ENCODE measurements at places on chromosomes 1 and 21.

- no peak for DNase-seq
These were observed 39.5 kb downstream of the BACH1 start for GRCh38 chr21:29338256-29338655.

- DNase-seq = no peak
These were observed 326.7 kb upstream of the RGS18 start for GRCh38 chr1:191831572-191831971.

GRCh38 chr1:5404412-5405203, 587.6 kb downstream of the NPHP4 start:
- no peak for DNase-seq

- DNase-seq = peak; percentile 96
These were observed 91.5 kb upstream of the IPO9 start for GRCh38 chr1:201737352-201738060.

DNA sequence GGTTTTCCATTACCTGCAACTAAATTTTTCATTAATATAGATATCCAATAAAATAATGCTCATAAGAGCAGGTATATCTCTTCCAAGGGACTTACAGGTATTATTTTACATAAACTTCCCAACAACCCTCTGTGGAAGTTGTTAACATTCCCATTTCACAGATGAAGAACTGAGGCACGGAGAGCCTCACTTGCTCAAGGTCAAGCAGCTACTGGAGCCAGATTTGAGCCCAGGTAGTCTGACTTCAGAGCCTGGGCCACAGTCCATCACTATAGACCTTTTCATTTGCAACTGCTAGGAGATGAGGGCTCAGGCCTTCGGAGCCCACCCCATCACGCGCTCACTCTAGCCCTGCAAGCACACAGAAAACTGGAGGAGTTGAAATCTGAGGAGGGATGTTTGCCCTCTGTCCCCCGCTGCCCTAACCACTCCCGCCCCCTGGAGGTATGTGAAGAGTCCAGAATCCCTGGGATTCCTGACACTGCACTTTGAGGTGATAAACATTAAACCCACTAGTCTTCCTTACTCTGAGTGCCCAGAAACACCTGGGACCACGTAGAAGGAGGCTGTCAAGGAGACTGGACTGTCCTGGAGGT, 11.7 kb upstream of the ALPL start:
- DNase-seq = no peak

DNA sequence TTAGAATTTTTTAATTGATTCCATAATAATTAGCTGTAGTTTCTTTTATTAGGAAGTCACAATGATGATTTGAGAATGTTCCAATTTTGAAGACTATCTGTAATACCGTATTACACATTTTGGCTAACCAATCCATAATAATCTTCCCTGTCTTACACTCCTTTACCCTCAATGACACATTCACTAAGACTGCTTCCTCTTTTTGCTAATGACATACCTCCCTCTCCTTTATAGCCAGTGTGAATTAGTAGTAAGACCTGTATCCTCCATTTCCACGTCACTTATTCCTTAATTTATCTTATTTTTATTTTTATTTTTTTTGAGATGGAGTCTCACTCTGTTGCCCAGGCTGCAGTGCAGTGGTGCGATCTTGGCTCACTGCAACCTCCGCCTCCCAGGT, 10.1 kb downstream of the KDM1A start:
- no peak for DNase-seq

DNA sequence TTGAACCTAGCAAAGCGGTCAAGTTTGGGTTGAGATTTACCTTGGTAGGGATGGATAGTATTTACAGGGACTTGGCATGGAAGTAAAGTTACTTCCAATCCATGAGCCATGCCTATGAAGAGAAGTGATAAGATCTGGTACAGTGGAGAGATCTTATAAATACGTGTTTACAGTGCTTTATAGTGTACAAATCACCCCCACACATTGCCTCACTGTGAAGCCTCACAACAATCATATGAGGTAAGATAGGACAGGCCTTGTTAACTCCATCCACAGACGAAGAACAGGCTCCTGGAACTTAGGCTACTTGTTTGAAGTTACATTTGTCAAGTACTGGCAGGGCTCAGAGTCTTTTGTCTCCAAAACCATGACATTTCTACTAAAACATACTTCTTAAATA, 159.8 kb downstream of the PLPPR4 start:
- DNase-seq = no peak

GRCh38 chr1:243312952-243313634, 57.3 kb downstream of the SDCCAG8 start:
- peak; percentile 22 for DNase-seq

- DNase-seq = no peak
These were observed 6.7 kb upstream of the SNAPIN start for GRCh38 chr1:153651771-153652170.

GRCh38 chr1:203492748-203493130, 1.2 kb upstream of the OPTC start:
- DNase-seq = no peak

DNA sequence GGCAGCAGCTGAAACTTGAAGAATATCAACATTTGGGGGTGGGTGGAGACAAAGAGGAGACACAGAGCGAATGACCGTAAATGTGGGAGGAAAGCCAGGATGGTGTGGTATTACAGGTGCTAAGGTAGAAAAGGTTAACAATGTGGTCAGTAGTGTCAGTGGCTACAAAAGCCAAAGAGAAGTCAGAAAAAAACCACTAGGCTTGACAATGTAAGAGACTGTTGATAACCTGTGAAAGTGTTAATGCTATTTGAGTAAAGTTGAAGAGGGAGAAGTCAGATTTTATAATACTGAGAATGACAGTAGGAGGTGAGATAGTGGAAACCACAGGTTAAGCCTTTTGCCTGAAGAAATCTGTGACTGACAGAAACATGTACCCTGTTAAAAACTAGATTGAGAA, 120.8 kb downstream of the CLEC20A start:
- no peak for DNase-seq

GRCh38 chr1:226092965-226093364, 30.4 kb downstream of the H3-3A start:
- no peak for DNase-seq

DNA sequence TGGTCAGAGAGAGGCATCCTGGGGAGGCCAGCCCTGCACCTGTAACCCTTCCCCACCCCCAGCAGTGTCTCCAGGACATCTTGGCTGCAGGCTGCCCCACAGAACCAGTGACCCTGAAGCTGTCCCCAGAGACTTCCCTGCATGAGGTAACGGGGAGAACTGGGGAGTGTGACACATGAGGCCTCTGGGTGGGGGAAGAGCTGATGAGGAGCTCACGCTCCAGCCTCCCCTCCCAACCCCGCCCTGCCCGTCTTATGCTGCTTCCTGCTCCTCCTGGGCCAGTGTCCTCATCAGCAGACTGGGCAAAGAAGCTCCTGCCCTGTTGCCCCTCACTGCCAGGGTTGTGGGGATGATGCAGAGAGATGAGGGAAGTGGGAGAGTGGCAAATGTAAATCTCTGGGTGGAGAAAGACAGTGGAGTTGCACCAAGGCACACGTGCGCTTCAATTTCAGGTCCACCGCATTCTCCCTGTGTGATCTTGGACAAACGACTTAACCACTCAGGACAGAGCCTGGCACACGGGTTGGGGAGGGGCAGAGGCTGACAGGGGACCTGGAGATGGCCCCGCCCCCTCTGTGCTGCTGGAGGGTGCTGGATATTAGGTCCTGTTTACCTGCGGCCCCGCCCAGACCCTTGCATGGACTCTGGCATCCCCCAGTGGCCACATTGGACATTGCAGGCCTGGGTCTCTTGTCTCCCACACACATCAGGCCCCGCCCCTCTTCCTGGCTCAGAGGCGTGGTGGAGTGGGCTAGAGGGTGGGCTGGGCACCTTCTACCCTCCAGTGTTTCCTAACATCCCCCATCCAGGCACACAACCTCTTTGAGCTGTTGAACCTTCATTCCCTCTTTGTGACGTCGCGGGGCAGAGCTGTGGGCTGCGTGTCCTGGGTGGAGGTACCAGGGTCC, 12.3 kb downstream of the CLCNKB start:
- peak; percentile 67 for DNase-seq

DNA sequence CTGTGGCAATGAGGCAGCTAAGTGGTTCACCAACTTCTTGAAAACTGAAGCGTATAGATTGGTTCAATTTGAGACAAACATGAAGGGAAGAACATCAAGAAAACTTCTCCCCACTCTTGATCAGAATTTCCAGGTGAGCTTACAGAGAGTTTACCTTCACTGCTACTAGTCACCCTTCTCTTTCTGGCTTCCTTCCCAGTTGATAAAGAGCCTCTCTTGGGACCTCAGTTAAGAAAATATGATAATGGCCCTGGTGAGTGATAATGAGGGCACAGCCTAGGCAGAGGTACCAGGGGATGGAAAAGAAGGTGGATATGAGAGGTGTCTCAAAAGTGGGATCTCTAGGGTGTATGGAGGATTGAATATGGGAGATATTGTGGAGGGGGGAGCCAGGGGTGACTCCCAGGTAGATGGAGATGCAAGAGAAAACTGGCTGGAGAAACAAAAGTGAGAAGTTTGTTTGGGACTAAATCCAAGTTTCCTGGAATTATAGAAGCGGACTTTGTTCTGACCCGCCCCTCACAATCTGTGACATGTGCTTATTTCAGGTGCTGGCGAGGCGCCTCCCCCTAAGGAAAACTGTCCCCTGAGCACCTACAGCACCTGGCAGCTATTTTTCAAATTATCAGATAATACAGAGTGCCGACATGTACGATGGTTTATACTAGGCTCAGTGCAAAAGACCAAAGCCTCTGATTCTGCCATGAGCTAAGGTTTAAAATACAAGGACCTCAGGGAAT, 13.7 kb downstream of the MTARC2 start:
- DNase-seq = no peak

DNA sequence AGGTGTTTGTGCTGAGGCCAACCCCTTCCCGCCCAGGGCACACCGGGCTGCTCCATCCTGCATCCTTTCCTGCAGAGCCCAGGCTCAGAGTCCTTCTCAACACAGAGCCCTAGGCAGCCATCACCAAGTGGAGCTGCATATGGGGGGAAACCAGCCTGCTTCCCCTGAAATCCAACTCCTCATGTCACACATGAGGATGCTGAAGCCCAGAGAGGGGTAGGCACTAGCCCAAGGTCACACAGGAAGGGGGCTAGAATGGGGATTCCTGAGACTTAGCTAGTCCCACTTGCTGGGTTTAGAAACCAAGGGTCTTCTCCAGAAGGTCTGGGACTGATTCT, 5.5 kb upstream of the TNFRSF1B start:
- DNase-seq = no peak

DNA sequence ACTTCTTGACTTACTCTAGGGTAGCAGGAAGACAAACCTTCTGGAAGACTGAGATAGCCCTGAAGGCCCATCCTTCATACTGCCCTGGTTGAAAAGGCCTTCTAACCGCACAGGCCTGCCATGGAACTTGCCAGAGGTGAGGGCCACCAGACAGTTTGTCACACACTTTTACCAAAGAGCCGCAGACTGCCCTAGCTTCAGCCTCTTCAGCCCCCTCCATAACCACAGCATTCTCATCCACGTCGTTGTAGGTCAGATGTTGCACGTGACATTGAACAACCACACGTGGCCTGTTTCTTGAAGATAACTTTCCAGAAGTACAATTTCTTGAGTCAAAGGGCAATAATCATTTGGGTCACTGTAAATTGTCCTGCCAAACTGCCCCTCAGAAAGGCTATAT, 18.9 kb downstream of the ZNF362 start:
- DNase-seq = no peak

GRCh38 chr1:156491151-156491949, 9.2 kb downstream of the MEF2D start:
- no peak for DNase-seq

DNA sequence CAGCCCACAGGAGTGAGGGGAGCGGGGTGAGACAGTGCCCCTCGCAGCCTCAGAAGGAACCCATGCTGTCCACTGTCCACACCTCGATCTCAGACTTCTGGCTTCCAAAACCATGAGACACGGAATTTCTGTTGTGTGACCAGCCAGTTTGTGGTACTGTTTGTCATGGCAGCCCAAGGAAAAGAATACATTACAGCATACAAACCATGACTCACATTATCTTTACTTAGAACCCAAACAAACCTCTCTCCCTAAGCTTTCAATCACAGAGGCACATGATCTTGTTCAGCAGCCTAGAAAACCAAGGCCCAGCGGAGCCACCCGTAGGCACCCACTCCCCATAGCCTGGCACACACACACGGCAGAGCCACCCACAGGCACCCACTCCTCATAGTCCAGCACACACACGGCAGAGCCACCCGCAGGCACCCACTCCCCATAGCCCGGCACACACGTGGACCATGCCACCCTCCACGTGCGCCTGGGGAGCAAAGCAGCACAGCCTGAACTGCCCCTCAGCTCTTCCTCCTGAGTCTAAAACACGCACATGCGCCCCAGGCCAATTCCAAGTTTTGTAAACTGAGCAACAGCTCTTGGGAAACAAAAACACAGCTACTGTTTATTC, 458 bp upstream of the KRTAP10-4 start:
- no peak for DNase-seq

DNA sequence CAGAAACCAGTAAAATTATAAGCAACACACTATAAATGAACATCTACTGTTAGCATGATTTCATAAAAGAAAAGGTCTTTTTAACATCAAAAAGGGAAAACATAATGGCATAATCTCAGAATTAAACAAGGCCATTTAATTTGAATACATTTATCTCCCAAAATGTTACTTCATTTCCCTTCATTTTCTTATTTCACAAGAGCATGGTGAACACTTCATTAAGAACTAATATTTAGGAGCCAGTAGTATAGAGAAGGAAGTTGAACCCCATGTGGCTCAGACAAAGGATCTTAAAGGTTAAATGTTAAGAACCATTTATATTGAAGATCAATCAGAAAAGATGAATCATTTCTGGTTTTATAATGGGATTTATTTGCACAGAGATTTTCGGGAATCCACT, 981.7 kb downstream of the TTLL7 start:
- DNase-seq = no peak

GRCh38 chr1:209742409-209743144, 13.3 kb upstream of the TRAF3IP3 start:
- DNase-seq = no peak

DNA sequence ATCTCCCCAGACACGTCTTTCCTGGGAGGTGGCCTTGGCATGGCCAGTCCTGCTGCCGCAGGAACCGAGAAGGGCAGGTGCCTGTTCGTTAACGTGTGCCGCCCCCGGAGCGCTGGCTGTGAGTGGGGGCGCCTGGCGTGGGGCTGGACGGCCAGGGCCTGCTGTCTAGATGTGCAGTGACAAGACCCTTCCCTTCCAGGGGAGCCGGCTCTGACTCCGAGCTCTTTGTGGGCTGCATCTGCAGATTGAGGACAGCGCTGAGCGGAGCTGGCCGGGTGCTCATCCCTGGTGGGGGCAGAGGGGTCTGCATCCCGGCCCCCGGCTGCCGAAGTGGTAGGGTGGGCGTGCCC, 13.0 kb downstream of the COL18A1 start:
- no peak for DNase-seq

- DNase-seq = no peak
These were observed 133.0 kb upstream of the SPAG17 start for GRCh38 chr1:118317842-118318614.

GRCh38 chr1:43272161-43272560, 2.4 kb downstream of the TMEM125 start:
- no peak for DNase-seq

GRCh38 chr21:31909153-31910073, 36.6 kb downstream of the HUNK start:
- DNase-seq = no peak

Data from astrocyte of the cerebellum (primary cell).